ENCODE measurements at places on chromosomes 2 and 18.

- DNase-seq, result no peak
Observed at GRCh38 chr2:181655519-181655918, 1.4 kb downstream of the CERKL start.

GRCh38 chr2:166888180-166888579, at the start of gene XIRP2:
Gene XIRP2, plus strand, starts transcription at chr2:166888480. Its CDS starts 15,003 bp downstream, at chr2:166903483.
- DNase-seq, result no peak

- DNase-seq, result no peak
Observed at GRCh38 chr2:71570951-71571460, 117.6 kb downstream of the DYSF start.

GRCh38 chr18:75926811-75927210, 499.3 kb upstream of the SMIM21 start:
- DNase-seq, result no peak

DNA sequence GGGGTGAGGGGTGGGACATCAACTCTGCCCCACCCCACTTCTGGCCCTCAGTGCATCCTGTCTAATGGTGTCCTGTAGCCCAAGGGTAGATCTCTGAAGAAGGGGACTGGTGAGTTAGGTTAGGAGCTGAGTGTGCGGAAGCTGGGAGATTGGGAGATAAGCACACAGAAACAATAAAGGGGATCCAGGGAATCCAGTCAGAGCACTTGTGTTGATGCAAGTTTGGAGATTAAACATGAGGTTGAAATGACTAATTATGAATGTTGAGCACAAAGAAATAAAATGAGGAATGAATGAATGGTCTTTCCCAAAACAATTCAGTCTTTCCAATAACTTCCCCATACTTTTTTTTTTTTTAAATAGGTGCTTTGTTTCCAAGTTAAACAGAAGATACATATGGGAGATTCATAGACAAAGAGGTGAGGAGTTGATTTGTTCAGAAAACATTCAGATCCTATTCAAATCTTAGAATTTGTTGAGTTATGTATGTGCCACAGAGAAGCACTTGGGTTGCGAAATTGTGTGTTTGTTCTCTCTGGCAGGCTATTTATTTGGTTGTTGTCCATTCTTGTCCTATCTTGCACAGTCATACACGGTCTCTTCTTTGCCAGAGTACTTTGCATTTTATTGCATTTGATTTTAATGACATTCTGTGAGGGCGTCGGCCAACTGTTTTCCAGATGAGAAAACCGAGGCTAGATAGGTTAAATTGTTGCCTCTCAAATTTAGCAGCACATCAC, 31.6 kb upstream of the NABP1 start:
- no peak for DNase-seq

- no peak for DNase-seq
Observed at GRCh38 chr2:203841654-203842053, 25.9 kb upstream of the CTLA4 start.

Measured in AG08396 (cell line).